Activated CD4-positive, alpha-beta T cell treated with anti-CD3 and anti-CD28 coated beads for 24 hours (primary cell): ENCODE measurements at places on chromosomes 16 and 17.

DNA sequence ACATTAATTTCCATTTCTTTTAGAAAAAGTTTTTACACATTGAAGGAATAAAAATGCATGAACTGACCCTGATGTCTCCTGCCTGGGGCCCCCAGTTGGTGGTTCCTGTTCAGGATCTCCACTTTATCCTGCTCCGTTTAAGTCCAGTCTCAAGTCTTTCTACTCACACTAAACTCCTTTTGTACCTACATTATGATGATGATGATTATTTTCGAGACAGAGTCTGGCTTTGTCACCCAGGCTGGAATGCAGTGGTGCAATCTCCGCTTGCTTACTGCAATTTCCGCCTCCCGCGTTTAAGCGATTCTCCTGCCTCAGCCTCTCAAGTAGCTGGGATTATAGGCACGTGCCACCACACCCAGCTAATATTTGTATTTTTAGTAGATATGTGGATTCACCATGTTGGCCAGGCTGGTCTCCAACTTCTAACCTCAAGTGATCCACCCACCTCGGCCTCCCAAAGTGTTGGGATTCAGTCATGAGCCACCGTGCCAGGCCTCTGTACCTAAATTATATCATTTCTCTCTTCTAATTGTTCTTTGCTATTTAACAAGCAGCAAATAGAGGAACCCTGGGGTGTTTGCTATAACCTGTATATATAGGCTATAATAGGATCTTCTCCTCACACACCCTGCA, 2.2 kb upstream of the FOXK2 start:
- no peak for DNase-seq

GRCh38 chr16:50103764-50104163, 38.0 kb downstream of the HEATR3 start:
- DNase-seq = no peak

DNA sequence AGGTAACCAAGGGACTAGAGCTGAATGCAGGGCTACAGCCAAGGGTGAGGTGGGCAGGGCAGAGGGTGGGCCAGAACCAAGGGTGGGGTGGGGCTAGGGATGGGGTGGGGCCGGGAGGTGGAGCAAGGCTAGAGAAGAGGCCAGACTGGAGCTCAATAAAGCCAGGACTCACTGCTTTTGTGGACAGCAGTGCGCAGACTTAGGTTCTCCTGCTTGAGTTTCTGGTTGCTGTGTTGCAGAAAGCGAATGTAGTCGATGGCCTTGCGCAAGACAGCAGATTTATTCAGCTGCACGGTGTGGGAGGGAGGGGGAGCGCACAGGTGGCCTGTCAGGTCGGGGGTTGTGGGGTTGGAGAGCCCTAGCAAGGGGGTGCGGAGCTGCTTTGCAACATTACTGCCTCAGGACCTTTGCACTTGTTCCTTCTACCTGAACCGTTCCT, 18.7 kb downstream of the SREBF1 start:
- DNase-seq = no peak

- no peak for DNase-seq
Observed at GRCh38 chr16:83113317-83113716, 486.5 kb downstream of the CDH13 start.

- DNase-seq = no peak
Observed at GRCh38 chr17:78771758-78772382, 10.2 kb downstream of the CYTH1 start.

- no peak for DNase-seq
Observed at GRCh38 chr16:47110939-47111338, 32.8 kb downstream of the NETO2 start.

DNA sequence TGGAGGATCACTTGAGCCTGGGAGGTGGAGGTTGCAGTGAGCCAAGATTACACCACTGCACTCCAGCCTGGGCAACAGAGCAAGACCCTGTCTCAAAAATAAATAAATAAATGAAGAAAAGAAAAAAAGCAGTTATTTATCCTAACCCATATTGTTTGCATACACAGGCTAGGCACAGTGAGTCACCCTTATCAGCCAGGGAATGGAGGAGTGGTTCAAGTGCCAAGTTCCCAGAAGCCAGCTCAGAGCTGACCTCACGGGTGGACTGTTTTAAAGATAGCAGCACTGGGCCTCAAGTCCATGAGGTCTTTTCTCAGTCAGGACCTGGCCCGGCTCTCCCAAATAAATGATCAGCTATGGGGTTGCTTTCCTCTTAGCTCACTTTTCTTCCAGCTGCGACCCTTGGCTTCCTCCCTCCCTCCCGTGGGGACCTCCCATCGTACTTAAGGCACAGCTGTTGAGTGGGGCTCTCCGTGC, 22.6 kb upstream of the MGAT5B start:
- DNase-seq = no peak
